ENCODE measurements at places on chromosomes 16 and 17. TPM values are rescaled to one million over a fixed set of nuclear protein-coding genes. Genes with fewer than 3 reads are reported as not detected.

FLOT2 gene
- 48.9 TPM for total RNA-seq

XAF1 gene
- total RNA-seq = 57.5 TPM

DOC2B gene
- total RNA-seq = not detected

EFNB3 gene
- total RNA-seq = 0.26 TPM

PRR35 gene
- total RNA-seq = not detected

ZFP90 gene
- total RNA-seq = 42.8 TPM

MRPL45 gene
- 35.4 TPM for total RNA-seq

CDH5 gene
- total RNA-seq = under 0.01 TPM

SPIRE2 gene
- 3.8 TPM for total RNA-seq

TNFRSF13B gene
- total RNA-seq = not detected

NEUROD2 gene
- total RNA-seq = not detected

KCTD13 gene
- 6.3 TPM for total RNA-seq

TAC4 gene
- total RNA-seq = not detected

CA7 gene
- not detected for total RNA-seq

CES4A gene
- 2.1 TPM for total RNA-seq

TBCD gene
- total RNA-seq = 24.9 TPM

TMEM238L gene
- total RNA-seq = not detected

NPIPB13 gene
- 1.3 TPM for total RNA-seq

Data from fibroblast of lung (primary cell).